ENCODE measurements at places on chromosomes 2 and 18.

GRCh38 chr18:78884502-78884901 lies 95.1 kb upstream of the SALL3 start:
- peak; percentile 5 for DNase-seq

GRCh38 chr2:88521445-88522073 lies 69.1 kb upstream of the FOXI3 start:
- DNase-seq, result no peak

DNA sequence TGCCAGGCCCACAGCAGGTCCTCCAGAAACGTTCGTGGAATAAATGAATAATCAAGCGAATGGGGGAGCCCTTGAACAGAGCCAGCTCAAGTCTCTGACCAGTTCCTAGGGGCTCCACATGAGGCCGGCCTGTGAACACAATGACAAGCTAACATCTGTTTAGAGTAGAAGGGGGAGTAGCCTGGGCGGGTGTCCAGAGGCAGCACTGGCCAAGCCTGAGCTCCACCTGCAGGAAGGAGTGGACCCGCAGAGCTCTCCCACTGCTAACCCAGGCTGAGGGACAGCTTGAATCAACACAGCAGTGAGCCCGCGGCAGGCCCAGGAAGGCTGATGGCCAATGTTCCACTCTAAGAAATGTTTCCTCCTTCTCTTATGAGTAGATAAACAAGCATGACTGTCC lies 234.8 kb upstream of the RAB6C start:
- no peak for DNase-seq

GRCh38 chr18:10950876-10951630 lies 198.3 kb downstream of the PIEZO2 start:
- no peak for DNase-seq

DNA sequence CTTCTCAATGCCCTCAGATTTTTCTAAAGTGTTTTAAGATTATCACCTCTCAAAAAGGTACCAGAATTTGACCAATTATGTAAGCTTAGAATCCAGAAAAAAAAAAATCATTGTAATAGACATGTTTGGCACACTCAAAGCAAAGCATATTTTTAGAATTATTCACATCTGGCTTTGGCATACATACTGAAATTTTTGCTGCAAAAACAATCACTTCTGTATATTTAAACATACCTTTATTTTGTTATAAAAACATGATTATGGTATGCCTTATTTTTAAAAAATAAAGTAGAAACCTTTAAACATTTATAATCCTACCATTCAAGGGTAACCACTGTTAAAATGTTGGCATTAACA lies 143.3 kb downstream of the ESCO1 start:
- no peak for DNase-seq

GRCh38 chr18:35603008-35603407 lies 21.5 kb downstream of the GALNT1 start:
- DNase-seq, result no peak

- no peak for DNase-seq
These were observed 50.4 kb downstream of the PKP4 start for GRCh38 chr2:158507141-158507540.

DNA sequence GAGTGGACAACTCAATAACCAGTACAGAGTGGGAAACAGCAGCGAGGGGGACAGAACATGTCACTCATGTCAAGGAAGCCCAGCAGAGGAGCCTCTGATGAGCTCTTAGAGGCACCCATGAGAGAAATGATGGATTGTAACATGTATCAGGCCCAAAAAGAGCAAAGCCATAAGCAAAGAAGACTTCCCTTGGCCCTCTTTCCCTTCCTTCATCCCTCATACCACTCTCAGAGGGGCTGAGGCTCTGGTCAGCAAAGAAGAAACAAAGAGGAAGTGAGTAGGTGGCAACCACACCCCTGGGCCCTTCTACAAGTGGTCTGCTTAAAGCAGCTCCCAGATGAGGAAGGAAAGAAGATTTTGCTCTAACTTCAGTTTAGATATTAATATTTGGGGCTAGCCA lies 112.8 kb downstream of the CDC42EP3 start:
- no peak for DNase-seq

GRCh38 chr2:54876764-54877163 lies 153.3 kb downstream of the EML6 start:
- no peak for DNase-seq

DNA sequence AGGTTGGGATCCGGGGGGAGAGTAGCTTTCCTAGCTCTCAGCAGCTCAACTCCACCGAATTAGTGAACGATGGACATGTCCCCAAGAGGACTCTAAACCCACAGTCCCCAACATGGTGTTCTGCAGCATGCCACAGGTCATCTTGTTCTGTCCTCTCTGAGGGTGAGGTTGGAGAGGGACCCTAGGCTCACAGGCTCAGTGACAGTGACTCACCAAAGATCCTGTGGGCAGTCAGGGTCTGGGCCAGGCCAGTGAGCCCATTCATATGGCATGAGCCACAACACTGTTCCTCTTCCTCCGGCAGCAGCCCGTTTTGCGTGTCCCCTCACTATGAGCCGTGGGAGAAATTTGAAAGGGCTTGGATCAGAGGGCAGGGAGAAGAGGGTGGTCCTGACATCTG lies 2.8 kb upstream of the SLC20A1 start:
- DNase-seq, result no peak

- no peak for DNase-seq
These were observed 164.9 kb upstream of the HAAO start for GRCh38 chr2:42957109-42957860.

DNA sequence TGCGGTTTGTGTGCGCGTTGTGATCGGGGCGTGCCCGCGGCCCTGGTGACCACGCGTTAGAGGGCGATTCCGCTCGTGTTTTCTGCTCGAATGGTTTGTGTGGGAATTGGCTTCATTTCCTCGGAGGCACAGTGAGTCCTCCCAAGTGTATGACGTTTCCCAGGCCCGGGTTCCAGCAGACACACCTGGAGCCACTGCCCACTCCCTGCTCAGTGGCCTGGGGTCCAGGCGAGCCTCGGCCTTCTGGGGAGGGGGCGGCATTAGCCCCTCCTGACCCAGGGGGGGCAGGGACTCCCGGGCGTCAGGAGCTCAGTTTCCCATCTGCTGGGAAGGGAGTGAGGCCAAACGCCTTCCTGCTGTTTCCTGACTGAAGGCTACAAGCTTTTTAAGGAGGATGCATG lies 92.1 kb downstream of the NFATC1 start:
- DNase-seq, result no peak

DNA sequence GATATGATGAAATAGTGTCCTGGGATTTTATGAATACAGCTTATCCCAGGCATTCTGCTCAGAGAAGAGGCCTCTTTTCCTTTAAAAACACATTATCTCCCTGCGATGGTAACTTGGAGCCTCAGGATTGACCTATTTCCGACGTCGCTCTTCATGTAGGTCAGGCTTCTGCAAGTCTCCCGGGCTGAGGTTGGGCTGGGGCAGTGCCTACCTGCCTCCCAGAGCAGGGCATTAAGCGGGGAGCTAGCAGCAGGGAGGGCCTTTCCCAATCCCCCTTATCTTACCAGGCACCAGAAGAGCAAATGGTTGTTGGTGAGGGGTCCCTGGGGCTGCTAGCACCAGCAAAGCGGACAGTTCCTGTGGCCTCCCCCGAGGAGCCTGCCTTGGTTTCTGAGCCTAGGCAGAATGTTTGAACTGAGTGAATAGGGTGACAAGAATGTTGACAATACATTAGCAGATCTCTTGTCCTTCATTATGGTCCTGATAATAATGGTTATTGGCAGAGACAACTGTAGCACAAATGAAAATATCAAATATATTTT lies 60.2 kb downstream of the TRPM8 start:
- DNase-seq, result no peak

- DNase-seq, result no peak
These were observed 197.8 kb downstream of the MEMO1 start for GRCh38 chr2:31813016-31813415.

DNA sequence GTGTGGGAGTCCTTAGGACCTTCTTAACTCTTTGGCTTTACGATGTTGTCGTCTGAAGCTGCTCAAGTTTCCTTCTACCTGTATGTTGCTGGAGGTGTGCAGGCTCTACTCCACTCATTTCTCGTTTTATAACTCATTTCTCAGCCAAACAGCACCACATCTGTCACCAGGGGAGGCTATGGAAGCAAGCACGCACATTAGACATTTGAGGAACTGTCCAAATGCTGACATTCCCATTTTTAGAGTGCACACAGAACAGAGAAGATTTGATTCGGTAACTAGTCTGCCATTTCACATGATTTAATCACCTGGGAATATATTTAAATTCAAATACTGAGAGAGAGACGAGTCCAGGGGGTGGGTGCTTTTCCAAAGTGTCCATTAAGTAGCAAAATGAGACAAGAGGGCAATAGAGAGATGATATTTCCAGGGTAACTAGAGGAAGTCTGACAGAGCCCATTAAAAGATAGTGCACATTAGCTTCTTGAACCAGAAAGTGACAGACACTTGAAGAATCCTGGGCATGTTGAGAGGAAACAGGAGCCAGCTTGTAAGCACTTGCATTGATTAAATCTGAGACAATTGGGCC lies 793.3 kb downstream of the TDRD15 start:
- DNase-seq, result no peak

GRCh38 chr2:3626118-3626811 lies 31.4 kb downstream of the COLEC11 start:
- no peak for DNase-seq

DNA sequence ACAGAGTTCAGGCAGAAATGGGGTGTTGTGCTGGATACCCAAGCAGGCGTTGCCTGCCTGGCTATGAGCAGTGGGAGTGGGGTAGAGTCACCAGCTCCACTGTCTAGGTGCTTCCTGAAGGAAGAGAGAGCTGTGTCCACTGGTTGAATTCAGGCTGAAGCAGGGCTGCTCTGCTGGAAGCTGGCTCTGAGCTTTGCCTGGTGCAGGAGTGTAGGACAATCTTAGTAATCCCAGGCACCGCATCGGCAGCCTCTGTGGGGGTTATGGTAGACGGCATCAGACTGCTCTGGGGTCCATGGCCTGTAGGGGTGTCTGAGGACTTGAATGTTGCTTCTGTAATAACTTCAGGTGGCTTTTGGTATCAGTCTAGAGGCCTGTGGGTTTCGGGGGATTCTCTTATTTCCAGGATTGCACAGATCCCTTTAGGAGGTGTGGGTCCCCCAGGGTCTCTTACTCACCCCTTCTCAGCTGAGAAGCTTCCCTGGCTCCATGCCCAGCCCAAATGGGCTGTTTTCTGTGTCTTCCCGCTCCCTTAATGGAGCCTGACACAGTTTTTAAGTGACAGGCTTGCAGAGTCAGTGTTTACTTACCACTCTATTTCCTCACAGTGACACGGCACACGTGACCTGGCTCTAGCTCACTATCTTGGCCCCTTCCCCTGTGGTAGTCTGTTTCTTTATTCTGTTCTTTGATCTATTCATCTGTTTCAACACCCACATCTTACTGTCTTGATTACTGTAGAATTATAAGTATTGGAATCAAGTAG lies 644.3 kb downstream of the CBLN2 start:
- DNase-seq, result no peak

DNA sequence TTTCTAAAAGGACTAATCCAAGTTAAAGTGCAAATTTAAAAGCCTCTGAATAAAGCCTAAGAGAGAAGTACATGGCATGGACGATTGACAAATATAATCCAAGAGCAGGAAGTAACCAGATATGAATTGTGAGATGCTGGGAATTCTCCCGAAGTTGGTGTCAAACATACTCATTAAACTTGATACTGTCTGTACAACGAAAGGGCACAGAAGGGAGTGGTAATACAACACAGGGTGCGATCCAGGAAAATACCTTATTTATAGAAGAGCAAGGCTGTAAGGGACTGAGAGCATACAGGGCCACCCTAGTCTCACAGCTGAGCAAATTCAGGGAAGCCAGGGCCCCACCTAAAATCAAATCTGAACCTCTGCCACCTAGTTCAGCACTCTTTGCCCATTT lies 41.6 kb downstream of the SEMA4F start:
- DNase-seq, result no peak

DNA sequence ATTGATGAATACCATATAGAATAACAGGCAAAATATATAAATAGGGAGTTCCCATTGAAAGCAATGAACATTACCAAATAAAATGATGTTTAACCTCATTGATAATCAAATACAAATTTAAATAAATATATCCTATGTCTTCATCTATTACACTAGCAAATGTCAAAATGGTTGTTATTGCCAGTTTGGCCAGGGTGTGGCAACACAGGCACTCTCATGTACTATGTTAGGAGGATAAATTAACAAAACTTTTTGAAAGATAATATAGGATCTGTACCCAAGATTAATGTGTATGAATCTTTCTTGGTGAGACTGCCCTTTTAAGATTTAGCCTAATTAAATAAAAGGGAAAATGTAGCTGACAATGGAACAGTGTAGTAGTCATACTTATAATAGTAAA lies 659.3 kb downstream of the ERBB4 start:
- no peak for DNase-seq

GRCh38 chr2:48457227-48457626 lies 72.7 kb upstream of the STON1 start:
- no peak for DNase-seq

GRCh38 chr2:223508372-223508771 lies 93.8 kb downstream of the SCG2 start:
- DNase-seq, result no peak

DNA sequence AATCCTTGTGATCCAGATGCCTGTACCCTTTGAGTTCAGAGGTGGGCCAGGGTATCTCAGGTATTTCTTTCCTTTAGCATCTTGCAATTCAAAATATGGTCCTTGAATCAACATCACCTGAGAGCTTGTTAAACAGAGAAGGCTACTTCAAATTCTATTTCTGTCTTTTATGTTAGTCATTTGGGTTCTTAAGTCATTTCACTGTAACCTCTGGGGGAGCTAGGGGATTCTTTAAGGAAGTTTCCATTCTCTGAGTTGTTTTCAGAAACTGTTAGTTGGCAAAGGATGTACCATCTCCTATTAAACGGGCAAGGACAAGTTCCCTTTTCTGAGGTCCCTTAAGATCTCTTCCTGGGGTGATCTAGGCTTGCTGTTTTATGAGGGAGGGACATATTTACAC lies 16.6 kb downstream of the CFLAR start:
- no peak for DNase-seq

DNA sequence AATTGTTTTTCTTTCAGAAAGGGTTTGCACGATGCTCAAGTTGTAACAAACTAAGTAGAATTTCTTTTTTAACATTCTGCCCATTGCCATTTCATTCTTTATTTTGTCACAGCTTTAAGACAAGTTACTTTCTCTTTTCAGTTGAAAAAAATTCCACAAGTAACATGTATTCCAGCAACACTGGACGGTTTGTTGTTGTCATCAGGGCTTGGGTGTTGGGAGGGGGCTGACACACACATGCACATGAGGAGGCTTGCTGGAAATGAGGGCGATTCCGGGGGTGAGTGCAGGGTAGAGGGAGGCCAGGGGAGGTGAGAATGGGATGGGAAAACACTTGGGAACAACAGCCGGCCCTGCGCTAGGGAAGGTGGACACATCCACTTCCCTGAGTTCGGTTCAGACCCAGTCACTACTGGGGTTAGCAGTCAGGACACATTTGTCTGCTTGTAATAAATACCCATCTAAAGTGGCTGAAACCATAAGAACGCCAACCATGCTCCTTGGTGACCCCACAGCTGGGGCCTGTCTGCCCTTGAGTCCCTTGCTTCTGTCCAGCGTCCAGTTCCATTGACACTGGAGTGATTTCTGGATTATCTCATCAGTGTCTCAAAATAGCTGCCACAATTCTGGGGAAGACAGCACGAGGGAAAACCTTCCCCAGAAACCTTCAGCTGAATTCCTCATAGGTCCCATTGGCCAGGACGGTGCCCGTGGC lies 141.8 kb upstream of the BCL2L11 start:
- no peak for DNase-seq

- DNase-seq, result no peak
These were observed 131.2 kb upstream of the SOX11 start for GRCh38 chr2:5561006-5561405.
